Hematopoietic multipotent progenitor cell treated with erythropoietin and hydrocortisone succinate and interleukin-3 and kit ligand, for 6 days (in vitro differentiated cells): ENCODE measurements at places on chromosomes 3 and 15.

GRCh38 chr3:74000725-74001124 lies 376.0 kb upstream of the PDZRN3 start:
- DNase-seq: no peak

DNA sequence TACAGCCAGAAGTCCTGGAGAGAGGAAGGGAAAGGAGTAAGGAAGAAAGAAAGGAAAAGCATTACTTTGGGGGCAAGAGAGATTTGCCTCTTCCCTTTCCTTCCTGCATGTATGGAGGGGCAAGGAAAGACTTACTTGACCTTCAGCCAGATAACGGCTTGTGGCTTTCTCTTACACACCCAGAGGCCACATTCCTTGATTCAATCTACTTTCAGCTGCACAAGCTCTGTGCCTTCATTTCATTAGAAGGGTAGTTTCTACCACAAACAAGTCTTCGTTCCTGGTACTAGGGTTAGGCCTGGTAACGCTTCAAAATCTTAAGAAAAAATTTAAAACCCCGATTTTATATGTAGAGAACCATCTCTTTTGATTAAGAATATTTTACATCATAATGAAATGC lies 835.9 kb downstream of the TUSC7 start:
- no peak for DNase-seq

- DNase-seq: no peak
Observed at GRCh38 chr15:69830876-69831275, 266.8 kb downstream of the TLE3 start.

DNA sequence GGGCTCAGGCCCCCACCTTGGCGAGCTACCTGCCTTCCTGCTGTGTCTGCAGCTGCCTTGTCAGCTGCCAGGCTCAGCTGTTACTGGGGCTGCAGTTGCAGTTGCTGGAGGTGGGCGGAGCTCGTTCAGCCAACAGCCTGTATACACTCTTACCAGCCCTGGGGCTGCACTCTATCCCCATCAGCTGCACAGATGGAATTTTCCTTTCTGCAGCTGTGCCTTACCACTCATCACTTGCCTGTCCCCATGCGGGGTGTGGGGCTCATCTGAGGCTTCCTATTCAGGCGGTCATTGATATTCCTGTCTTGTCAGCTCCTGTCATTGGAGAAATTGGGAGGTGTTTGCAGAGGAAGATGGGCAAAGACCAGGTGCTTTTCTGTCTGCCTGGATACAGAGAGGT lies 9.1 kb upstream of the SYN2 start:
- DNase-seq: no peak

DNA sequence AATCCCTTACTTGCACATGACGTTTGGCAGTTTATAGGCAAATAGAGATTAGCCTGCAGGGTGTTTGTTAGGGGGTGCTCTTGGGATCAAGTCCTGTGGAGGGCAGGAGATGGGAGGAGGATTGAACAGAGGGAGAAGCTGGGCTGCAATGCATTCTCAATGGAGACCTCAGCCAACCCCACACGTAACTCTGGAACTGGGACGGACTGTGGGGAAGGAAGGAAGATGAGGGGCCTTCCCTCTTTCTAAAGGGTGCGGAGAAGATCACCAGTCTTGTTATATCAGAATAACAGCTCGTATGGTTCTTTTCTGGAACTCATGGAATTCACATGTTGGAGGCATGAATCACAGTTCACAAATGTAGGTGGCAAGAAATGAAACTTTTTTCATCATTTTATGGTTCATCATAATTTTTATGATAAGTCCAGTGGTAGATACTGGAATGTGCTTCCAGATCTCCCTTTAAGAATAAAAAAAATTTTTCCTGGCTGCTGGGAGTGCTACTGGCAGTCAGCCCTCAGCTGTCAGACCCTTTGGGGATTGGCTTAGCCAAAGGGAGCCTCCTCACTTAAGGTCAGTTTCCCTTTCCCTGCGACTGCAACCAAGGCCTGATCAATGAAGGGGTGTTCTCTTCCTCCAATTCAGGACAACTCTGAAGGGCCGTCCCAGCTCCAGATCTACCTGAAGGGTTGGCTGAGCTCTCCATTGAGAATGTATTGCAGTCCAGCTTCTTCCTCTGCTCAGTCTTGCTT lies 20.5 kb upstream of the LYZL4 start:
- no peak for DNase-seq

DNA sequence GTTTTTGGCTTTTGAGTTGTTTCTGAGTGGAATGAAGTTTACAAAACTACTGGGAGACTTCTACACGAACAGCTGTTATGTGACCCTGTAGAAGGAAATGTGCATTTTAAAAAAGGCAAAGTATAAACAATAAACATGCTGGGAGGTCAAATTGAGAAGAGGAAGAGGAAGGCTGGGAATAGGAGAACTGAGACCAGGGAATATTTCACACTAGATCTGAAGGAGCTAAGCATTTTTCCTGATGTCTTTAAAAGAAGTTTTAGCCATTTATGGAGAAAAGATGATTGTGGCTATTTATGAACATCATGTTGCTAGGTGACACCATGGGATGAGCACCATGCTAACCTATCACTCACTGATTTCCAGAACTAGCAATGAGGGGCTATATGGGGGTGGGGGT lies 76.3 kb upstream of the FAM98B start:
- no peak for DNase-seq

DNA sequence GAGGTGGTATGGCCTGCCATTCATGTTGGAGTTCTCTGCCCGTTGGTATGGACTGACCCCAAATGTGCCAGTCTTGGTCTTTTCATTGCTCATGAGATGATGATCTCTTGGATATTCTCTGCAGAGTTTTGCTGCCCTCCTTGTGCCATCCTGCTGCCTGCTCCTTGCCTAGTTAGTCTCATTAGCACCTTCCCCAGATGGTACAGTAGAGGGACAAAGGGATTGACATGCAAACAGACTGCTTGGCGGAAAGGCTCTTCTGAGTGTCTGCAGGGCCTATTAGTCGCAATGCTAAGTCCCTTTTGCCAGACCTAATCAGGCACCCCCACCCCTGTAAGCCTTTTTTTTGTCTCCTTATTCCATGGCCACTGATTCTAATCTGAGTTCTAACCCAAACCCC lies 90.6 kb downstream of the ARNT2 start:
- no peak for DNase-seq

- DNase-seq: no peak
Observed at GRCh38 chr15:89338036-89338435, 3.4 kb upstream of the POLG start.
